ENCODE measurements at places on chromosomes 7 and 10.

- no peak for DNase-seq
Observed at GRCh38 chr10:95275726-95276366, 15.0 kb downstream of the PDLIM1 start.

- DNase-seq, result no peak
Observed at GRCh38 chr10:99450624-99451498, 20.4 kb upstream of the GOT1 start.

- DNase-seq, result no peak
Observed at GRCh38 chr10:81136261-81136660, 598.6 kb downstream of the SH2D4B start.

DNA sequence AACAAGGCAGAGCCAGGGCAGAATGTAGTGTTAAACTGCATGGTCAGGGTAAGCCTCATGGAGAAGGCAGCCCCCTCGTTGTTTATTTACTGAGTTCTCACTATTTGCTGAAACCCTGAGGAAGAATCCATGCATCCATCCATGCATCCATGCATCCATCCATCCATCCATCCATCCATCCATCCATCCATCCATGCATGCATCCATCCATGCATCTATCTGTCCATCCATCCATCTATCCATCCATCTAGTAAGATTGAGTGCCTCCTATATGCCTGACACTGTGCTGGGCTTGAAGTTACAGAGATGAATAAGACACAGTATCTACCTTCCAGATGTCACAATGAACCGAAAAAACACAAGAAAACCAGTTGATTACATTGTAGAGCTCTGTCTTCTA is 201.4 kb upstream of the AGK start:
- DNase-seq, result no peak

DNA sequence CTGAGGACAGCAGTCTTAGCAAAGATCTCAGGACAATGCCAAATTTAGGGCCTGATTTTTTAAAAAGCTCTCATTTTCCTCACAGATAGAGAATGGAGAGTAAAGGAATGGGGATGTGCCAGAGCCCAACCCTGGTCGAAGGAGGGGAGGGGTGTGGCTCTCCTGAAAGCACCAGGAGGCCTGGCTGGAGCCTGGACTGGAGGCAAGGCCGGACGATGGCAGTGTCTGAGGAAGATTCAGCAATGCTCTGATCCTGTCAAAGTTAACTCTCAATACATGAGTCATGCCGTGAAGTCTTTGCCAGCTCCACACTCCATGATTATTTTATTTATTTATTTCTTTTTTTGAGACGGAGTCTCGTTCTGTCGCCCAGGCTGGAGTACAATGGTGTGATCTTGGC is 108.3 kb downstream of the UPF2 start:
- DNase-seq, result no peak

DNA sequence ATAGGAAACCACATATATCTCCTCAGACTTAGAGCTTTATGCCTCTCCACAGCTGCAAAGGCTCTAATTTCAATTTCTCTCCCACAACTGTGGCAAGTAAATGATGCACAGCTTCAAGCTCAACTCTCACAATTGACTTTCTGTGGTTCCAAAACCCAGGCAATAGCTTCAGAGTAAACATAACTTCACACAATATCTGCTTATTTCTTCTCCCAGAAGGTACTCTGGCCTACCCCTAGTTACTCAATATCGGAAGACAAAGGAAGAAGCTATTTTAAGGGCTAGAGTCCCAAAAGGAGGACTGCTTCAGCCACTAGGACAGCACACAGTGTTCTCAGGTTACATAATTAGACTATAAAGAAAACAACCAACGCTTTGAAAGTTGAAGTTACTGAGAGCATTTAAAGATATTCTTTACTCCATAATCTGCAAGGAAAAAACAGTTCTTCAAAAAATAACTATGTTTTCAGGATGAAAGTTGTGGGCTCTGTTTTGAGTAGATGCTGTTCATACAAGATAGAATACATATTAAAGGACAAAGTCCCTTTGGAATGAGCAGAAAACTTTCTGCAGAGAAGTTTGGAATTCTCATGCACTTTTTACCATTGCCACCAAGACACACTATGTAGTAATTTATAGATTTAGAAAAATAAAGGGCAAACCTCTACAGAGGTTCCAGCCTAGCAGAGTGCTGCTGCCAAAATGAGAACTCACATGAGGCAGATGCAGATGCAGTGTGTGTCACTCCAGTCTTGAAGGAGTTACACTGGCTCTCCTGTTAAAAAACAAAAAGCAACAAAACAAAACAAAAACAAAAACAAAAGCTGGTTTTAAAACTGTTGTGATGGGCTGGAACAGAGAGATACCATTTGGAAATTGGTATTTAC is 81.8 kb downstream of the NT5C2 start:
- DNase-seq, result peak; percentile 42

Data from GM13977 (cell line).